HFF-Myc (cell line): ENCODE measurements at places on chromosomes 7 and 10.
A peak's percentile ranks its signal among the peaks of the same experiment; 100 is the strongest.

GRCh38 chr10:92031580-92031979 is 108.0 kb downstream of the BTAF1 start:
- no peak for DNase-seq

DNA sequence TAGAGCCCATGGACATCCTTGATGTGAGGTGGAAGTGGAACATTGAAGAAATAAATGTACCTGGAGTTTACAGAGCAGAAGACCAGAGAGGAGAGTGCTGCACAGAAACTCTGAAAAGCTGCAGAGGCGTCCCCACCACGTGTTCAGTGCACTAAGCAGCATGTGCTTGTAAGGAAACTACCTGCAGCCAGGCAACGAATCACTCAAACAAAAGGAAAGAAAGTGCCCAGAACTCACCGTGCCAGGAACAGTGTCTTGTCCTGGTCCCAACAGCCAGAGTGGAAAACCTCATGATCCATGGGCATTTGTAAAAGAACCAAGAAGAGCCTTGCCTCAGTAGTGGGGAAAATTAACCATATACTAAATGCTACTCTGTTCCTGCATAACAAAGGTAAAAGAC is 32.3 kb downstream of the SUV39H2 start:
- DNase-seq = no peak

DNA sequence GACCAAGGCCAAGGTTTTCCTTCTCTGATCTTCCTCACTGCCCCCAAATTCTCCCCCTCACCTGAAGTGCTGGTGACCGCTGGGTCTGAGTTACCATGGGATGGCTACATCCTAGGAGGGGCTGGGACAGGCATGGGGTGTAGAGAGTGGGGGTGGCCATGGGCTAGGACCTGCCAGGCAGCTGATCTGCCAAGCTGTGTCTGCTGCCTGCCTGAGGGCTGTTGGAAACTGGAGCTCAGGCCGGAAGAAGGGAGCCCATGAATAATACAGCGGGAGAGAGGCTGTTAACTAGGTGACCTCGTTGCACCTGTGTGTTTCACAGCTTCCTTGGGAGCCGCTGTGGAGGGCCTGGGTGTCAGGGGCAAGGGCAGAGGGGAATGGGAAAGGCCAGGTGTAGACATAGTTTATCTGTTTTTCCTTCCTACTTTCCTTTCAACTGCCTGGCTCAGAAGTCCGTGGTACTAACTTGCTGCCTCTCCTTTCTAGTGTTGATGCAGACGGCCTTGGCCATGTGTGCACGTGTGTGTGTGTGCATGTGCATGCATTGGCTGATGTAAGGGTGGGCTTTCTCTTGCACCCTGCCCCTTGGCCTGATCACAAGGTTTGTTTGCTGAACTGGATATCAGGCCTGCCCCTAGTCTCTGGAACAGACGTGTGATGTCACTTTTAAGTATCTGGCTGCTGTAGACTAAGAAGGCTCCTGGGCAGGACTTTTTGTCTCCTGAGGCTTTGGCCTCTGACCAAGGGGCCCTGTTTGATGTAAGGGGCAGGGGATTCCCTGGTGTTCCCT is 11.9 kb downstream of the CDH23 start:
- no peak for DNase-seq

GRCh38 chr7:71521506-71521905 is 389.6 kb downstream of the GALNT17 start:
- DNase-seq = no peak

GRCh38 chr10:4504550-4504949 is 321.5 kb upstream of the AKR1E2 start:
- no peak for DNase-seq

- DNase-seq = no peak
Observed at GRCh38 chr10:57716884-57717283, 550.8 kb downstream of the IPMK start.

DNA sequence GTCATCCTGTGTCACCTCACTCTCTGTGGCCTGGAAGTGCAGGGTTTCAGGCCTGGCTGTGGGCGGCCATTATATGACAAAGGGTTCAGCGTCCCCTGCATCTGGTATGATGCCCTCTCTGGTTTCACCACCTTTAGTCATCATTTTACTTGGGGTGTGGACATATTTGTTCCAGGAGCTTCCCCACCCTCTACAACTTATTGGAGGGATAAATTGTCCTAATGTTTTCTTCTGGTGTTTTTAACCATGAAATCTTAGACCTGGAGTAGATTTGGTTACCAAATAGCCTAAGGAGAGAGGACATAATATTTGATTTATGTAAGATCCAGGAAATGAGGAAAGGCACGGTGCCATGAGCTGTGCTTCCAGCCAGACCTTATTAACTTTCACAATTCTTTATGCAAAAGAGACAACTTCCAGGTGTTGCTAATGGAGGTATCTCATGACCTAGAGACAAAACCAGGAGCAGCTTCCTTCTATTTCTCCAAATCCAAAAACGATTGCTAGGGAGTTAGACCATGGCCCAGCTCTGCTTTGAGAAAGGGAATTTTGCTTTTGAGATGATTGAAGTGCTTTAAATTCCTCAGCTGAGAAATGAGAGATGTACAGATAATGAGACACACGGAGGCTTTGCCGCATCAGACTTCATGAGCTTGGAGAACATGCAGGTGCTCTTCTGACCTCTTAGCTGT is 20.9 kb downstream of the WBP1L start:
- peak; percentile 40 for DNase-seq

GRCh38 chr10:28331841-28332240 is 29.0 kb upstream of the MPP7 start:
- peak; percentile 83 for DNase-seq

DNA sequence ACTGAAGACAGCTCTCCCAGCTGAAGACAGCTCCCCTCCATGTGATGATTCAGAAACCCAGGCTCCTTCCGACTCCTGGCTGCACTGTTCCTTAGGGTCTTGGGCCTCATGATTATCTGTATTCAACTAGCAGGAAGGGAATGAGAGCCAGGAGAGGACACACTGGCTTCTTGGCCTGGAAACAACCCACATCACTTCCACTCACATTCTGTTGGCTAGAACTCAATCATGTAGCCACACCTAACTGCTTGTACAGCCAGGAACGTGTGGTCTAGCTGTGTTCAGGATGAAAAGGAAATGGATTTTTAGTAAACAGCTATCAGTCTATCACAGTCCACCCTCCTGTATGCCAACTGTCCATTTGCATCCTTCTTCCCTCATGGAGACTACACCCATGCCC is 30.5 kb upstream of the XPNPEP1 start:
- no peak for DNase-seq

- DNase-seq = no peak
Observed at GRCh38 chr7:51644216-51644615, 327.6 kb upstream of the COBL start.

DNA sequence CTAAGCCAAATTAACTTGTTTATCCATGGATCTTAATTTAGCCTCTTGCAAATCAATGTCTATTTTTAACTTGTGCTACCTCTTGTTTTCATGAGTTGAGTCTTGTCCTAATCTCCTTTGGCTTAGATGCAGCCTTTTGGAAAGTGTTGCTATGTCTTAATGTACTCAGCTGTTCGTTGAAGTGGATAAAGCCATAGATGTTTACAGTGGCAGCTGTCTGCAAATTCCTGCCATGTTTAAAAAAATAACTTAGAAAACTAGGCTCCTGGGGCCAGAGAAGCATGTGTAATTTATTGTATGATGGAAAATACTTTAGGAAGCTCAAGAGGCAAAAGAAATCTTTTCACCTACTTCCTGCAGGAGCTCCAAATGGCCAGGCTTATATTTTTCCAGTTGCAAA is 253.1 kb upstream of the RHOBTB1 start:
- DNase-seq = no peak

- DNase-seq = no peak
Observed at GRCh38 chr7:73329861-73330581, 2.1 kb downstream of the FKBP6 start.

DNA sequence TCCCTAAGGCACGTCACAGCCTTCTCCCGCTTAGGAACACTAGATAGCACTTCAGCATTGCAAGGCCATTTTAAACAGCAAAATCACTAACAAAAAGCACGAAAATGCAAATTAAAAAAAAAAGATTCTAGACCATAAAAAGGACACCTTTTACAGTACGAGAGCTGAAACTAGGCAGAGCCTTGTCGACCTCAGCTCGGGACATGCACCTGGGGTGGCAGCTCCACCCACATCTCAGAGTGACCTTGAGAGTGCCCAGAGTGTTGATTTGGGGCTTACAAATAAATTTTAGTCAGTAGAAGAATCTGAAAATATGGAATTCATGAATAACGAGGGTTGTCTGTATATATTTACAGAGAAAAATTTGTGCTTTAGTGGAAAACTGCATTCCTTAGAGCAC is 1.1 kb downstream of the MRPS24 start:
- no peak for DNase-seq

GRCh38 chr10:121927318-121927840 is 452 bp downstream of the ATE1 start:
- DNase-seq = no peak

GRCh38 chr10:1117651-1118050 is 61.5 kb downstream of the WDR37 start:
- no peak for DNase-seq

GRCh38 chr7:36562121-36562520 is 162.2 kb downstream of the AOAH start:
- DNase-seq = no peak

DNA sequence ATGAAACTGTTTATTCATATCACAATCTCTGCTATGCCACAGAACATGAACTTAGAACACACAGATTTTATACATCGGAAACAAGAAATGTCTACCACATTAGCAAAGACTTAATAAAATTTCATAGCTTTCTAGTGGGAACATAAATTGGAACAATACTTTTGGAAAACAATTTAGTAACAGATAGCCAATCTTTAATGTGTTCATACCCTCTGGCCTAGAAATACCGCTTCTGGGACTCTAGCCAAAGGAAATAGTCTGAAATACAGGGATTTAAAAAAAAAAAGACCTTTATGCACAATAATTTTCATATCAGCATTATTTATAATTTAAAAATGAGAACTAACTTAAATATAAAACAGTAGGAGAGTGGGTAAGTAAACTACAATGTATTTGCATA is 168.5 kb downstream of the PLXNA4 start:
- DNase-seq = no peak

GRCh38 chr10:3239066-3239919 is 66.7 kb upstream of the PITRM1 start:
- DNase-seq = peak; percentile 42

GRCh38 chr10:72087392-72087968 is 871 bp downstream of the SPOCK2 start:
- DNase-seq = no peak

DNA sequence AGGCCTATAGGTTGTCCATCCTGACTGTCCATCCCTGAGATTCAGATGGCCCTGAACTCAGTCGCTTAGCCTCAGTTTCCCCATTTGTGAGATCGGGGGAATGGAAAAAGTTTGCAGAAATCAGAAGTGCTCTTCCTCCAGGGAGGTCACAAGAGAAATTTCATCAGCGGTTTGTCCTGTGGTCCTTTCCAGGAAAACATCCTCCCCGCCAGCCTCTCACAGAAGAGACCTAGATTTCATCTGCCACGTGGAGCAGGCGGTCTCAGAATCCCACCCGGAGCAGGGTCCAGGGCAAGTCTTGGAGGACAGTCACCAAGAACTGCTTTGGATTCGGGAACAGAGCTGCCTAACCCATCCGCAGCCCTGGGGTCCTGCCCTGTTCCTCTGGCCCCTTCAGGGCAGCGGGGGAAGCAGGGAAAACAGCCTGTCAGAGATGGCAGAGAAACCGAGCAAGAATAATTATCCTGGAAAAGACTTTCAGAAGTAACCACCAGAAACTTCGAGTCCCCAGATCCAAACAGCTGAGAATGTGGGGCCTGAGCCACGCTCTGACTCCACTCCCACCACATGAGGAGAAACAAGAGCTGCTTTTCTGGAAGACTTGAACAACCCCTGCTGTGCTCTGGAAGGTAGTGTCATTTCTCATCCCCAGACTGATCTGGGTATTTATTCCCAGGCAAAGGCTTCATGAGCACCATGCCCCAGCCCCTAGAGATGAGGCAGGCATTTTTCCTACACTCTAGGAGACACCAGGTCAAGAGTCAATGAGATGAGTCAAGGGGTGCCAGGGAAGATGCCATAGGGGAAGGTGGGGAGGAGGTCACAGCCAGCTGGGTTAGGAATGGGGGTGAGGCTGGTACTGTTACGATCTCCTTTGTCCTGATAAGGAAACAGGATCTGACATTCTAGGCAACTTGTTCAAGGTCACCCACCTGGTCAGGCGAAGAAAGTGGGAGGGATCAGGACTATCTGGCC is 1.1 kb upstream of the TNS3 start:
- DNase-seq = no peak

GRCh38 chr7:132603220-132603833 is 27.1 kb upstream of the PLXNA4 start:
- no peak for DNase-seq

- no peak for DNase-seq
Observed at GRCh38 chr7:104967595-104967994, 46.4 kb upstream of the KMT2E start.

DNA sequence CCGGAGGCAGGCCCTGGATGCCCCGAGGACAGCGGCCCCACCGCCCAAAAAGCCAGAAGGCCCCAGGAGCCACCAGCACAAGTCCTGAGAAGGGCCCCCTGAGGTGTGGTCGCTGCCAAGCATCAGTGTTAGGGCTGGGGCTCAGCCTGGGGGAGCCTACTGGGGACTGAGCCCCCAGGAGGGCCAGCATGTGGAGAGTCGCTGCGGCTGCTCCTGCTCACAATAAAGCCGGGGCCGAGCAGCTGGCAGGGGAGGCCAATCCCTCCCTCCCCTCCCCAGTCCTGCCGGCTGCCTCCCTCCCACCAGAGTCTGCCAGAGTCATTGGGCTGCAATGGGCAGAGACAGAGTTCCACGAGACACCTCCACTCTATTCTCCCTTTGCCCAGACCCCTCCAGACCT is 3.1 kb upstream of the ASIC3 start:
- DNase-seq = no peak

DNA sequence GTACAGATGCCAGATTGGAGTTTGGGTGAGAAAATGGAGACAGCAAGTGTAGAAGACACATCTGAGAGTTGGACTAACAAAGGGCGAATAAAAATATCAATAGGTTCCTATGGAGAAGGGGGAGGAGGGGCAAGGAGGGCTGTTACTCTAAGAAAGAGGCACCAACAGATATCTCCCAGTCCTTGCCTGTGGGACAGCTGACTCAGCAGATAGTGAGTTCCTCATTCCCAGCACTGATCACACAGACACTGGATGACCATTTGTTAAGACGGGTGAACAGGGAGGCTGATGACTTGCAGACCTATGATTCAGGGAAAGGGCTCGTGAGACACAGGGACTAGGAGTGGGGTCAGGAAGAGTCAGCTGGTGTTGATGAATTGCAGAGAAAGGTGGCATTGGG is 5.7 kb upstream of the PRR15 start:
- DNase-seq = no peak

DNA sequence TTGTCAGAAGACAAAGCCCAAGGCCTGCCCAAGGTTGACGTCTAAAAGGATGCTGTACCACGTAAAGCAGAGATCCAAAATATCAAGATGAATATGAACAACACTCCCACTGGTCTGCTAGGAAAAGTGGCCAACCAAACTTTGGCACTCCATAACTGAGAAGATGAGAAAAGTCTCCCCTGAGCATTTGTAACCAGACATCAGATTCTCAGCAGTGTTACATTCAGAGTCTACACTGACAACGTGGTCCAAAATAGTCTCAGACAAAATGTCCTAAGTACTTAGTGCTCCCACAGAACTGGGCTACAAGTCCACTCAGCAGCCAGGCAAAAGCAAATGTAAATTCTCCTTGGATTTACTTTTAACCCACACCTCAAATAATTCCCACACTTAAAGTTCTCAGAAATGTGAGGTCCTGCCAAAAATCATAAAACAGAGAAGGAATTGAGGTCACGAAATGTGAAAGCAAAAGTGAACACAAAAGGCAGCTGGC is 185.1 kb upstream of the NOBOX start:
- DNase-seq = no peak
